GM13976 (cell line): ENCODE measurements at places on chromosomes 13 and 19.

GRCh38 chr19:51093101-51093500 lies 10.4 kb upstream of the KLK14 start:
- no peak for DNase-seq

- DNase-seq, result no peak
Observed at GRCh38 chr13:42369071-42369797, 97.3 kb downstream of the AKAP11 start.

- no peak for DNase-seq
Observed at GRCh38 chr13:39317291-39317690, 279.0 kb downstream of the NHLRC3 start.

GRCh38 chr19:3801412-3802096 lies 15.4 kb upstream of the MATK start:
- peak; percentile 69 for DNase-seq

- DNase-seq, result no peak
Observed at GRCh38 chr19:45716359-45717130, 14.2 kb downstream of the FBXO46 start.

DNA sequence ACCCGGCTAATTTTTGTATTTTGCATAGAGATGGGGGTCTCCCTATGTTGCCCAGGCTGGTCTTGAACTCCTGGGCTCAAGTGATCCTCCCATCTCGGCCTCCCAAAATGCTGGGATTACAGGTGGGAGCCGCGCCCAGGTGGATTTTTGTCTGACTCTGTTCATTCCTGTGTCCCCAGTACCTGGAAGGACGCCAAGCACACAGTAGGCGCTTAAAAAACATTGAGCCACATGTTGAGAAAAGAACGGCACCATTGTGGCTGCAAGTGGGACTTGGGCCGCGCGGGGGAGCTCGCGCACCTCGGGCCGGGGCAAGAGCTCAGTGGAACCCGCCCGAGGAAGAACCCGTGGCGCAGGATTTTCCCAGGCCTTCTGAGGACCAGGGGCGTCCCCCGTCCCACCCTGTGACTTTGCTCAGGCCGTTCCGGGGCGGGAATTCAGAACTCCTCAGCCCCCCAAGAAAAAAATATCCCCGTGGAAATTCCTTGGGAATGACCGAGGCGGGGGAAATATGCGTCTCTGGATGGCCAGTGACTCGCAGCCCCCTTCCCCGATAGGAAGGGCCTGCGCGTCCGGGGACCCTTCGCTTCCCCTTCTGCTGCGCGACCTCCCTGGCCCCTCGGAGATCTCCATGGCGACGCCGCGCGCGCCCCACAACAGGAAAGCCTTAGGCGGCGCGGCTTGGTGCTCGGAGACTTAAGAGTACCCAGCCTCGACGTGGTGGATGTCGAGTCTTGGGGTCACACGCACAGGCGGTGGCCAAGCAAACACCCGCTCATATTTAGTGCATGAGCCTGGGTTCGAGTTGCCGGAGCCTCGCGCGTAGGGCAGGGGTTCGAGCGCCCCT lies 1.4 kb upstream of the ICAM1 start:
- DNase-seq, result peak; percentile 86

DNA sequence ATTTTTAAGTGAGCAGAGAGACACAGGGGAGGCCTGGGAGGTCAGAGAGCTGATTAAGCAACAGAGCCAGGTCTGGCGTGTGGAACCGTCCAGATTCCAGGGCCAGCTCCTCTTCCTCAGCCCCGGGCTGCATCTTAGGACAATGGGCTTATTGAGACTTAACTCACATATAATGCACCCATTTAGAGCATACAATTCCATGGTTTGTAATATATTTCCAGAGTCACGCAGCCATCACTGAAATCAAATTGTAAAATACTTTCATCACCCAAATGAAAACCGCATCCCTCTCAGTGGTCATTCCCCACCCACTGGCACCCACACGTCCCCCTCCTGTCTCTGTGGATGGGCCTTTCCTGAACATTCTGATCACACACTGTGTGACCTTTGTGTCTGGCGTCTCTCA lies 2.1 kb upstream of the HMG20B start:
- DNase-seq, result no peak

GRCh38 chr13:109418111-109418510 lies 368.3 kb downstream of the IRS2 start:
- DNase-seq, result no peak

DNA sequence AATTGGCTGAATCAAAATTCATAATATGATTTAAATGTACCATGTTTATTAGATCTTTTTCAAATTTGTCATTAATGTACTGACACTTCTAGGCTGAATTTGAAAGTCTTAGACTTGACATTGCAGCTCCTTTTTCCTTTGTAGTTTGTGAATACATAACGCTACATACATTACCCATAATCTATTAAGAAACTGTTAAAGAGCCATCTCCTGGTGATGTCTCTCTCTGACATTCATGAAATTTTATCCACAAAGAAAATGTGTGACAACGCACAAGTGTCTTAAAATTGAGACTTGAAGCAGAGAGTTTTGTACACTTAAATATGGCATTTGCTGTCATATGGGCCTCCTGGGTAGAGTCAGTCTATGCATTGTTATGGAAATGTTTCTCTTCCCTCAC lies 320.2 kb upstream of the ARGLU1 start:
- no peak for DNase-seq

DNA sequence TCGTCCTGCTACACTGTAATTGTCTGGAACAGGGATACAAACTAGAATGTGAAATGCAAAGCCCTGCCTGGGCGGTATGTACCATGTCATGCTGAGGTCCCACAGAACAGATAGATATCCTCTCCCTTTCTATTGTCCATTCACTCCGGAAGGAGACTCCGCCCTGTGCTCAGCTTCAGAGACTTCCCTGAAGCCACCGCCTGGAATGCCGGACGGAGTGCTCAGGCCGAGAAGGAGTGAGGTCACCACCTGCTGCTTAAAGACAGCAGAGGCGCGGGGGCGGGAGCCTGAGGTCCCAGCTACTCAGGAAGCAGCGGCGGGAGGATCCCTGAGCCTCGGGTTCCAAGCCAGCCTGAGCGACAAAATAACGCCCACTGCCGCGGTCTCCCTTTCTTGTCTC lies 890 bp upstream of the ZNF611 start:
- no peak for DNase-seq

- peak; percentile 83 for DNase-seq
Observed at GRCh38 chr19:41641879-41642485, 15.1 kb upstream of the CEACAM4 start.

DNA sequence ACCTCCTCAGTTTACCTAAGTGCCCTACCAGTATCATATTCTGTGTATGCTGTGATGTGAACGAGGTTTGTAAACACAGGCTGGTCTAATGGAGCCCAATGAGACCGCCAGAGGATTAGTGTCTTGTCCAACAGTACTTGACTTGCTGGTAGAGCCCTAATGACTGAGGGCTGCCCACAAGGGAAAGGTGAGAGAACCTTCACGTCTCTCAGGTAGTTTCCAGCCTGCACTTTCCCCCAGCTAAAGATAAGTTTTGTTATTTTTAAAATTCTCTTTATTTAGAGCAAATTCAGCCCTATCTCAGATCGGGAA lies 498 bp upstream of the RBM26 start:
- no peak for DNase-seq

DNA sequence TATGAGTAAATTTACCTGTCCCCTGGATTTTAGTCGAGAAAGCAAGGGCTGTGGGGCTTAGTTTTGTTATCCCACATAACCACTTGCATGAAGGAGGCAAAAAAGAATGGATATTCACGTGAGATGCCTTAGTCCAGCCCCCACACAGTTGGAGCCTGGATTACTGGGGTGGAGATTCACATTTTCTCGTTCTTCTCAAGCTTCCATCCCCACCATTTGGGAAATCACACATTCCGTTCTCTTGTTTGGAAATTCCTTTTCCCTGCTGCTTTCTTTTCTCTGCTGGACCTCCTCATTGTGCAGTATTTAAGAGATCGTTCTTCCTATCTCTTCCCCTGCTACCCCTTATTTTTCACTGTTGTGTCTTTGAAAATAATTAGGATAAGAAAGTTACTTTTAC lies 45.1 kb upstream of the FARP1 start:
- no peak for DNase-seq

- no peak for DNase-seq
Observed at GRCh38 chr19:1206864-1207450, 1.4 kb downstream of the STK11 start.

GRCh38 chr13:57925250-57925649 lies 293.7 kb downstream of the PCDH17 start:
- DNase-seq, result no peak

DNA sequence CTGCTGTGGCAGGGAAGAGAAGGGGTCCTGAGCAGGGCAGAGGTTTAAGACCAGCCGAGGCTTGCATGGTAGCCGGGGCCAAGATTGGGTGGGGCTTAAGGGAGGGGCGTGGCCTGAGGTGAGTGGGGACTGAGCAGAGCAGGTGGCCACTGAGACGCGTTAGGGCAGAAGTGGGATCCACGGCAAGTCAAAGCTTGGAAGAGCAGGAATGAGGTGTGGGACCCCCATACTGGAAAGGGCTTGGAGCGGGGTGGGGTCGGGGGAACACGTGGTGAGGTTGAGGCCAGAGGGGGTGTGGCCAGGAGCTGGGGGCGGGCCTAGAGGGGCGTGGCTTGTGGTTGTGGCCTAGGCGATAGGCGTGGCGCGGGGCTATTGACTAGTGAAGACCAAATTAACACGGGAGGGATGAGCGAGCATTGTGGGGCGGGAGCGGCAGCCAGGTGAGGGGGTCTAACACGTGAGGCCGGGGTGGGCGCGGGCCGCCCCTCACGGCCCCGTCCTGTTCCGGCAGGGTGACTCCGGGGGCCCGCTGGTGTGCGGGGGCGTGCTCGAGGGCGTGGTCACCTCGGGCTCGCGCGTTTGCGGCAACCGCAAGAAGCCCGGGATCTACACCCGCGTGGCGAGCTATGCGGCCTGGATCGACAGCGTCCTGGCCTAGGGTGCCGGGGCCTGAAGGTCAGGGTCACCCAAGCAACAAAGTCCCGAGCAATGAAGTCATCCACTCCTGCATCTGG lies 3.3 kb downstream of the CFD start:
- DNase-seq, result peak; percentile 83

GRCh38 chr19:38556521-38557174 lies 61.1 kb downstream of the MAP4K1 start:
- no peak for DNase-seq

GRCh38 chr13:38661010-38661675 lies 25.7 kb upstream of the FREM2 start:
- no peak for DNase-seq

DNA sequence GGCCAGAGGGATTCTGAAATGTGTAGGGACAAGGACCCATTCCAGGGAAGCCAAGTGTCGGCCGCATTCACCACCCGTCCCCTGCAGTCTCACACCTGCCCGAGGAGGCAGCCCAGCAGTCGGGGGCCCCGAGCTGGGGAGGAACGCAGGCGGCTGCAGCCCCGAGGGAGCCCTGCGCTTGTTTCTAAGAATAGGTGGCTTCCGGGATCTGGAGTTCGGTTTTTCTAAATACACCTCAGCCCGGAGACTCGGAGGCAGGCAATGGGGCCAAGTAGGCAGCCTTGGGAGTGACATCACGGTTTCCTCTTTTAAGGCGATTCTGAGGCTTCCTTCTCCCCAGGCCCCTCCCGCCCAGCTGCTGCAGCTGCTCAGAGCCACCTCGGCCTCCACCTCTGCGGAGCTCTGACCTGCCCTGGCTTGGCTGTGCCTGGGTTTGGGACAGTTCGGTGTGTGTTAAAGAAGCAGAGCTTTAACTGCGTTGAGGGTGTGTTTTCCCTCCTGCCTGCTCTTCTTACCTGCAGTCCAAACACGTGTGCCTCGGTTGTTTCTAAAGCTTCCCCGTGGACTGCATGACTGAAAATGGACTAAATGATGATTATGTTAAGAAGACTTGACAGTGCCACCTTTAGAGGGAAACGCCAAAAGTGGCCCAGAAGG lies 80.5 kb downstream of the COL4A2 start:
- peak; percentile 80 for DNase-seq

DNA sequence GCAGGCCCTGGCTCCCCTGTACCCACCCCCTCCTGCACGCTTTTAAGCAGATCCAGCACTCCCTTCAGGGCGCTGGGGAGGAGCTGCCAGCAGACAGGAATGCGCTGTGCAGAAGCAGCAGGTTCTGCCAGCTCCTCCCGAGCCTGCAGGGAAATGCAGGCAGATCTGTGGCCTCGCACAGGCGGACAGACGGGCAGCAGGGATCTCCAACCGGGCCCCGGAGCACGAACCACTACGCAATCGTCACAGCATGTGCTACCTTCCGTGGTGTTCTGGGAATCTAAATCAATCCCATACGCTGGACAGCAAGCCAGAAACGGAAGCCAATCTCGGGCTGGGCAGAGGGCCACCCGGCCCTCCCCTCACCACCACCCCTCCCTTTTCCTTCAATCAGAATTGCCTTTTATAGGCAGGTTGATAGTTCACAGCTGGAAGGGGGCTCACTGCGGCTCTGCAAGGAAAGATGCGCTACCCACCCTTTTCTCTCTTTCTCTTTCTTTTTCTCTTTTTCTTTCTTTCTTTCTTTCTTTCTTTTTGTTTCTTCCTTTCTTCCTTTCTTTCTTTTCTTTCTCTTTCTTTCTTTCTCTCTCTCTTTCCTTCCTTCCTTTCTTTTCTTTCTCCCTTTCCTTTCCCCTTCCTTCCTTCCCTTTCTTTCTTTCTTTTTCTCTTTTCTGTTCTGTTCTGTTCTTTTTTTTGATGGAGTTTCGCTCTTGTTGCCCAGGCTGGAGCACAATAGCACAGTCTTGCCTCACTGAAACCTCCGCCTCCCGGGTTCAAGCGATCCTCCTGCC lies 99.9 kb downstream of the GNG7 start:
- DNase-seq, result no peak

GRCh38 chr13:105519771-105520170 lies 1015.7 kb downstream of the EFNB2 start:
- no peak for DNase-seq

- DNase-seq, result no peak
Observed at GRCh38 chr13:66313413-66313812, 916.7 kb downstream of the PCDH9 start.

DNA sequence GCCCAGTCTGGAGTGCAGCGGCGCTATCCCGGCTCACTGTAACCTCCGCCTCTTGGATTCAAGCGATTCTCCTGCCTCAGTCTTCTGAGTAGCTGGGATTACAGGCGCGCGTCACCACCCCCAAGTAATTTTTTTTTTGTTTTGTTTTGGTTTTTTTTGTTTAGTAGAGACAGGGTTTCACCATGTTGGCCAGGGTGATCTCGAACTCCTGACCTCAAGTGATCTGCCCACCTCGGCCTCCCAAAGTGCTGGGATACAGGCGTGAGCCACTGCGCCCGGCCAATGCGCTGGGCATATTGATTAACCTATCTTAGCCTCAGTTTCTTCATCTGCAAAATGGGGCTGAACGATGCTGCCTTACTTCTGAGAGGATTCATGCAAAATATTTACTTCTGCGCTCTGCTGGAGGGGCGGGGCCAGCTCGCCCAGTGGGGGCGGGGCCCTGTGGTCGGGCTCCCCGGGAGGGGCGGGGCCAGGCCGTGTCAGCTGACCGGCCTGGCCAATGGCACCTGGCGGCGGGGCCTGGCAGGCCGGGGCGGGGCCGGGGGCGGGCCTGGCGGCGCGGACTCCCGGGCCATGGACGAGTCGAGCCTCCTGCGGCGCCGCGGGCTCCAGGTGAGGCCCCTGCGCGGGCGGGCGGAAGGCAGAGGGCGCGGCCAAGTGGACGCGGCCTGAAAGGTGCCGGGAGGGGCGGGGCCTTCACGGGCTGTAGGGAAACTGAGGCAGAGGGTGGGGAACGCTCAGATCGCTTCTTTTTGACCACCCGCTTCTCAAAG lies at the start of gene MAST3:
Gene MAST3, plus strand, starts transcription at position 562 of the 776 bp plus-strand sequence. Its CDS starts 15 bp downstream, at position 577.
- DNase-seq, result peak; percentile 98
